NCI-H748 treated with DMSO at 0.1 percent for 48 hours (cell line): ENCODE measurements at places on chromosomes 13 and 19.

GRCh38 chr13:80866921-80867320, 526.0 kb upstream of the SPRY2 start:
- DNase-seq = no peak

DNA sequence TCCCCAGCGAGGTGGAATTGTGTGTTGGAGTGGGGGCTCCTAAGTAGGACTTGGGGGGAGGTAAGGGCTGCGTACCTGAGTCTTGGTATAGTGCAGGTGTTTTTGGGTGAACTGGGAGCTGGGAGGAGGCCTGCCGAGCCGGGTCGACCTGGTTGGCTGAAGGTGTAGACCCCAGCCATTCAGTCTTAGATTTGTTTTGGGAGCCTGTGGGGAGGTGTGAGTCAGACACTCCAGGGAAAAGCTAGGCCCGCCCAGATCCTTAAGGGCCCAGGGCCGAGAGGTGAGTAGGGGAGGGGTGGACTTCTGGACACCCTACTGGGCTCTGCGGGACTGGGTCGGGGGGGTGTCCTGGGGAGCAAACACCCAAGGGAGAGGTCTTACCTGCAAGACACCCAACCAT, 935 bp downstream of the CRB3 start:
- DNase-seq = no peak

DNA sequence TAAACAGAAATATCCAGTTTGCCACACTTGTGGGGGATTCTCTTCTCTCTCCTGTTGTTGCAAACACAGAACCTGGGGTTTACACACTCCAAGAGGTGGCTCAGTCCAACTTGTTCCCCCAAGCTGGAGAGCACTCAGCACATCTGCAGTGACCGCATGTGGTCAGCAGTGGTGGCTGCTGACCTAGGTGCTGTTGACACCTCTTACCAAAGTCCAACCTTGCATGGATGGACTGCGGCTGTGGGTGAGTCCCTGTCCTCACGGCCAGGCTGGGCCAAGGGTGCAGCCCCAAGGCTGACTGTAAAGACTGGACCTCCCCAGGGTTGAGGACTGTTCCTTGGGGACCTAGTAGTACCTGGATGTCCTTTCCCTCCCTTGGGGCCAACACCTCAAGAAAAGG, 6.1 kb downstream of the LRFN3 start:
- no peak for DNase-seq

- peak; percentile 35 for DNase-seq
Measured at GRCh38 chr19:47863514-47863936, 4.5 kb downstream of the TPRX2 start.
